PC-3 (cell line): ENCODE measurements at places on chromosomes 4 and X. TPM values are rescaled to one million over a fixed set of nuclear protein-coding genes. Genes with fewer than 3 reads are reported as not detected.

The CLDN34 gene
- 0.66 TPM in 1 of 2 replicates, not detected in the other for total RNA-seq

The TECRL gene
- total RNA-seq, result not detected in 2 replicates

The JAKMIP1 gene
- total RNA-seq, result 0.04 and 0.75 TPM in 2 replicates

The MAGEA12 gene
- 0.23 and 0.29 TPM in 2 replicates for total RNA-seq

The PCDH11X gene
- total RNA-seq, result not detected in 2 replicates

The YIPF7 gene
- not detected in 2 replicates for total RNA-seq

The TRIM60 gene
- total RNA-seq, result not detected in 2 replicates

The TBC1D8B gene
- 1.0 and 1.8 TPM in 2 replicates for total RNA-seq

The PRDM8 gene
- total RNA-seq, result 8.9 and 9.4 TPM in 2 replicates

The FAM47A gene
- total RNA-seq, result not detected in 2 replicates

The CXCL9 gene
- not detected in 2 replicates for total RNA-seq

The CT83 gene
- total RNA-seq, result not detected in 2 replicates

The OFD1 gene
- total RNA-seq, result 14.4 and 16.7 TPM in 2 replicates

The KIT gene
- not detected in 2 replicates for total RNA-seq

The PGAM4 gene
- not detected in 2 replicates for total RNA-seq

The CORIN gene
- total RNA-seq, result not detected in 2 replicates

The MGAT4D gene
- not detected in 2 replicates for total RNA-seq

The HPSE gene
- 4.2 and 9.1 TPM in 2 replicates for total RNA-seq

The EREG gene
- total RNA-seq, result 1.3 and 2.2 TPM in 2 replicates

The PNMA6A gene
- total RNA-seq, result not detected in 2 replicates

The TLR3 gene
- 0.33 TPM in 1 of 2 replicates, not detected in the other for total RNA-seq

The GSPT2 gene
- 7.0 and 7.4 TPM in 2 replicates for total RNA-seq

The QDPR gene
- total RNA-seq, result 10.0 and 13.4 TPM in 2 replicates

The IGSF1 gene
- not detected in 2 replicates for total RNA-seq

The BTC gene
- 7.5 and 12.8 TPM in 2 replicates for total RNA-seq

The ODAPH gene
- not detected in 2 replicates for total RNA-seq

The POU3F4 gene
- not detected in 2 replicates for total RNA-seq

The SLC49A3 gene
- not detected in 2 replicates for total RNA-seq

The S100G gene
- total RNA-seq, result not detected in 2 replicates

The GAGE12H gene
- not detected in 2 replicates for total RNA-seq

The ANAPC4 gene
- total RNA-seq, result 11.3 and 14.5 TPM in 2 replicates

The MAGEA11 gene
- not detected in 2 replicates for total RNA-seq

The GRIA3 gene
- total RNA-seq, result not detected in 2 replicates

The NHS gene
- 4.9 and 5.6 TPM in 2 replicates for total RNA-seq

The TRIM75 gene
- total RNA-seq, result not detected in 2 replicates

The TMPRSS11B gene
- not detected in 2 replicates for total RNA-seq

The PAGE5 gene
- not detected in 2 replicates for total RNA-seq

The FOXR2 gene
- not detected in 2 replicates for total RNA-seq

The GPM6B gene
- 0.51 and 0.98 TPM in 2 replicates for total RNA-seq

The PAGE2B gene
- not detected in 2 replicates for total RNA-seq

The ASMT gene
- not detected in 2 replicates for total RNA-seq

The PPBP gene
- total RNA-seq, result not detected in 2 replicates

The PROM1 gene
- not detected in 2 replicates for total RNA-seq

The PRSS48 gene
- total RNA-seq, result not detected in 2 replicates

The ADAM29 gene
- total RNA-seq, result not detected in 2 replicates

The FGF16 gene
- total RNA-seq, result not detected in 2 replicates

The KLF8 gene
- total RNA-seq, result 0.04 TPM in 1 of 2 replicates, not detected in the other

The TMEM154 gene
- 3.6 and 8.1 TPM in 2 replicates for total RNA-seq

The TGIF2LX gene
- total RNA-seq, result not detected in 2 replicates

The SLC9B1 gene
- total RNA-seq, result not detected in 2 replicates

The HTATSF1 gene
- 74.7 and 97.9 TPM in 2 replicates for total RNA-seq

The NIPAL1 gene
- total RNA-seq, result 5.9 and 7.3 TPM in 2 replicates

The RTL9 gene
- 0.23 and 0.29 TPM in 2 replicates for total RNA-seq

The NPFFR2 gene
- not detected in 2 replicates for total RNA-seq
